ENCODE measurements at places on chromosomes 7 and 10. TPM values are rescaled to one million over a fixed set of nuclear protein-coding genes. Genes with fewer than 3 reads are reported as not detected.

- DNase-seq: no peak
Observed at GRCh38 chr7:139855498-139856270, 26.6 kb downstream of the TBXAS1 start.

DNA sequence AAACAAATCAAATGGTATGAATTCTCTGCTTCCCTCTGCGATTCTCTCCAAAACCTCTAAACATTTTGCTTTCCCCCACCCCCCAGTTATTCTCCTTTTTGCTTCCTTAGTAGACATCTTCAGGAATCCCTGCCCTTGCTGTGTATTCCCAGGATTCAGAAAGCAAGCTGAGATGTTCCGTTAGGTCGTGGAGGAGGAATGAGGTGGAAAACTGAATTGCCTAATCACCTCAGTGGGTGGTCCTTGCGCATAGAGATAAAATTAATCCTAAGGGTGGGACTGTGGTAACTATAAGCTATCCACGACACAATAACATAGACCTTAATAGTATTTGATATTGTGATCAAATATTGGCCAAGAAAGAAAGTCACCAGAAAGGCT is 49.1 kb upstream of the SEMA3C start:
- DNase-seq: no peak

GRCh38 chr7:17939211-17939605 is 1.1 kb downstream of the SNX13 start:
- no peak for DNase-seq

DNA sequence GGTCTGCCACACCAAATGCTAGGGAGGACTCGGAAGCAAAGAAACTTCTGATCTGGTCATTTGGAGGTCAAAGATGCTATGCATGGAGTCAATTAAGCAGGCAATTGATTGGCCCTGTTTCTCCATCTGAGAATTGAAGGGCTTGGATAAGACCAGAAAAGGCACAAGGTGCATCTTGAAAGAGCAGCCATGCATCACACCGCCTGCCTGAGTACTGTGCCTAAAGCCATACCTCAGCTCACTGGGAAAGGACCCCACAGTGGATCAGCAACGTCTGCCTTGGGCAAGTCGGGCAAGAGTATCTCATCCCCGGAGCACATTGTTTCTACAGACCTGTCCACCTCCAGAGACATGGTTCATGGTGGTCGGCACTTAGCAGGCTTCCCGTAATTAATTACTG is 42.4 kb downstream of the DLG5 start:
- DNase-seq: no peak

DNA sequence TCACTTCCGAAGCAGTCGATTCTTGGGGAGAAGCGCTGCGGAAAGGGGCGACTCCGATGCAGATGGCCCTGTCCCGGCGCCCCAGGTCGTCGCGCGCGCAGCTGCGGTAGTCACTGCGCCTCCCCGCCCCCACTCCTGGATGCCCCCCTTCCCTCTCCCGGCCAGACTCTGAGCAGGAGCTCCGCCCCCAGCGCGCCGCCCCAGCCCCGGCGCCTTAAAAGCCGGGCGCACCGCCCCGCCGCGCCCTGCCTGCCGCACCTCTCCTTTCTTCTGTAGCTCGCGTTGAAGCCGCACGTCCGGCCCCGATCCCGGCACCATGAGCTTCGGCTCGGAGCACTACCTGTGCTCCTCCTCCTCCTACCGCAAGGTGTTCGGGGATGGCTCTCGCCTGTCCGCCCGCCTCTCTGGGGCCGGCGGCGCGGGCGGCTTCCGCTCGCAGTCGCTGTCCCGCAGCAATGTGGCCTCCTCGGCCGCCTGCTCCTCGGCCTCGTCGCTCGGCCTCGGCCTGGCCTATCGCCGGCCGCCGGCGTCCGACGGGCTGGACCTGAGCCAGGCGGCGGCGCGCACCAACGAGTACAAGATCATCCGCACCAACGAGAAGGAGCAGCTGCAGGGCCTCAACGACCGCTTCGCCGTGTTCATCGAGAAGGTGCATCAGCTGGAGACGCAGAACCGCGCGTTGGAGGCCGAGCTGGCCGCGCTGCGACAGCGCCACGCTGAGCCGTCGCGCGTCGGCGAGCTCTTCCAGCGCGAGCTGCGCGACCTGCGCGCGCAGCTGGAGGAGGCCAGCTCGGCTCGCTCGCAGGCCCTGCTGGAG is at the start of gene INA:
Gene INA (plus strand): TSS at position 243 of the 817 bp plus-strand sequence. CDS start 74 bp downstream, at position 317.
- DNase-seq: no peak

GRCh38 chr7:134449680-134450079 is 9.2 kb downstream of the AKR1B1 start:
- DNase-seq: no peak

- DNase-seq: no peak
Observed at GRCh38 chr10:106980495-106981451, 183.7 kb downstream of the SORCS1 start.

DNA sequence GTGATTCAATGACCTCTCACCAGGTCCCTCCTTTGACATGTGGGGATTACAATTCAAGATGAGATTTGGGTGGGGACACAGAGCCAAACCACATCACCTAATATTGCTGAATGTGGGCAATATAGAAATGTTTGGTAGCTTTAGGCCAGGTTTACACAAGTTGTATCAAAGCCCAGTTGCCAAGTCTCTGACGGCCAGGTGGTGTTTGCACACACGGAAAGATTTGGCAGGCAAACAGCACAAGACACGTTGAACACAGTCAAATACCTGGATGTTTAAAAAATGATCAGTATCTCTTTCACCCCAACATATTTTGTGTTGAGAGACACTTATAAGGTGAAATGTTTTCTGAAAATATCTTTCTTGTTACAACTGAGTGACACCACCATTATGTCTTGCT is 294.4 kb upstream of the MKI67 start:
- DNase-seq: no peak

DNA sequence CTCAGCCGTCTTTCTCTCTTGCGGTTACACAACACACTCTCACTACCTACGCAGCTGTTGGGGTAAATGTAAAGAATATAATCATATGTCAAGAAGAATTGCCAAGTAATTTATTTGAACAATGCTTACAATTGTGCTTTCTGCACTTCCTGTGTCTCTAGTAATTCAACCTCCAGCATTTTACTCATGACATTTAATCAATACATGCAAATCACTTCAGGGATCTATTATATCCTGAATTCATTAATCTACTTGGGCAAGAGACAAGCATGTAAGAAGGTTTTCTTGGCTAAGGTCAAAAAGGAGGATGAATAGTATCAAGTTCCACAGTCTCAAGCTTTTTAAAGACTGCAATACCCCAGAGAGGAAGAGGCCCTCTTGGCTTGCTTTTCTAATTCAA is 562.9 kb upstream of the ADARB2 start:
- no peak for DNase-seq

DNA sequence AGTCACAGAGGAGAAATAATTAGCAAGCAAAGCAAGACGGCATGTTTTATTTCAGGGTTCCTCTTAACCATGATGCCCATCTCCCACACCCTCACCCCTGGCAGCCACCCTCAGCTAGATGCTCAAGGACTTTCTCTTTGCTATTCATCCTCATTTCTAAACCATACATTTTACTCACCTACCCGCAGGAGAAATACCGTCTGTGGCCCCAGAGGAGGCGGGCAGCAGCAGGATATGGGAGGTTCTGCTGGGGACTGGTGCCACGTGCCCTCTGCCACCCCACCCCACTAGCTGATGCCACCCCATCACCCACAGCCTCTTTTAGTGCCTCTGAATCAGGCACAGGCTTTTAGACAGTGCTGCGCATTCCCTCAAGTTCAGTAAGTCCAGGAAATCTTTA is 168.7 kb upstream of the ITGB1 start:
- no peak for DNase-seq

DNA sequence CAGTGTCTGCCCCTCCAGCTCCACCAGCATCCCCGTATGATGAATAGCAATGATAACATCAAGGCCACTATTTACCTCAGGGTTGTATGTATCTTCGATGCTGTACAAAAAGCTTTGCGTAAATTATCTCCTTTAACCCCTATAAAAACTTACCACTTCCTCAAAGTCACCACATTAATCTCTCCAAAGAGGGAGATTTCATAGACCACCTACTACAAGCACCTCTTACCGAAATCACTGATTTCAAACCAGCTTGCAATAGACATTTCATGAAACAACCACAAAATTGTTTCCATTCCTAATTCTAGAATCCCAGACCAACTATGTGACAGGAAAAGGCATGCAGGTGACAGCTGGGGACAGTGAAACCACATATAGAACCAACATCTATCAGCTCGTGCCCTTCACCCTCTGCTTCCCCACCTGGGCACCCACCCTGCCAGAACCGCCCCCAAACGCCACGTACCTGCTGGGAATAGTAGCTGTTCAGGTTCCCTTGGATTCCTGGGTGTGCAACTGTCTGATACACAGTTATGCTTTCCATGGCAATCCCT is 20.1 kb upstream of the MMP21 start:
- no peak for DNase-seq

DNA sequence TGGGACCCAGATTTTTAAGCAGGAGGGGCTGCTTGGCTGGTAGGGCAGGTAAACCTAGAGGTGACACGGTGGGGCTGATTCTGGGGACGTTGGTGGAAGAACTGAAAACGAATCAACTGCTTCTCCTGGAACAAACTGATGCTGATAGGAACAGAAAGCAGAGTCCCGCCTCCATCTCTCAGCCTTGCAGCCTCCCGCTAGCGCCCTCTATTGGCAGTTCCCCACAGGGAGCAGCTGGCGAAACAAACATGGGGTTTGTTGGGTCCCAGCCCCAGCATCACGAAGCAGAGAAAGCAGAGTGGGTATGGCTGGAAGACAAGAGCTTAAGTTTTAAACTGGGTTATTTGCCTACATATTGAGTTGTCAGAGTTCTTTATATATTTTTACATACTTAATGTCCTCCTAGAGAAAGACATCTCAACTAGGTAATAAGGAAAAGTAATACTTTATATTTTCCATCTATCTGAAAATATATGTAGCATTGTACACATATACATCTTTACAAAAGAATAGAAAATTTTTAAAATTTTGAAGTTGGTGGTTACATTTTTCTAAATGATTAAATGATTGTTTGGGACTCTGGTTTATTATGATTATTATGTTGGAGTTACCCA is 42.3 kb upstream of the FOXI2 start:
- no peak for DNase-seq

The IRF5 gene
- total RNA-seq: 2.2 TPM

The MYO1G gene
- 0.77 TPM for total RNA-seq

The ITGB8 gene
- total RNA-seq: 1.5 TPM

The KCNMA1 gene
- total RNA-seq: 1.8 TPM

The CPVL gene
- total RNA-seq: 86.3 TPM

The FKBP9 gene
- total RNA-seq: 112 TPM

The NDUFB8 gene
- 430 TPM for total RNA-seq

Measured in left ventricle myocardium inferior (tissue), 1 donor.